ENCODE measurements at places on chromosomes 3 and 15.

DNA sequence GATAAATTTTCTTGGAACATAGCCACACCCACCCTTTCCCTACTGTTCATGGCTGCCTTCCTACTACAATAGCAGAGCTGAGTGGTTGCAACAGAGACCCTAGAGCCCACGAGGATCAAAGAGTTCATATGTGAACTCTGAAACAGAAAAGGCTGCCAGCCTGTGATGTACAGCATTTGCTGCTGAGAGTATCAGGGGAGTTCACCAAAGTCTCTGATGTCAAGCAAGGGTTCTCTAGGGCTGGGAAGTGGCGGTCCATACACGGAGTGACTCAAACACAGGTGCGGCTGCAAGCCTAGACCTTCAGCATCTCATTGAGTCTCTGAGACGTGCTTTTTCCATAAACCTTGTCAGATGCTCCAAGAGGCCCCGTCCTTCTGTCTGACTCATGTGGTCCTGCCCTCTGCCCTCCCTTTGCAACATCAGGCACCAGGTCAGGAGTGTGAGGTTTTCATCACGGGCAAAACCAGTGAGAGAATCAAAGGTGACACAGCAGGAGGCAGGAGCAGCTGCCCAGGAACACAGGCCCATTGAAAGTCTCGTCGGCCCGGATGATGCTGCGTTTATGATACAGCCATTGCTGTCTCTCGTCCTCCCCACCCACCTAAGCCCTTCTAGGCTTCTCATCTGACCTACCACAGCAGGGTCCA is 42.9 kb downstream of the PCSK6 start:
- no peak for DNase-seq

DNA sequence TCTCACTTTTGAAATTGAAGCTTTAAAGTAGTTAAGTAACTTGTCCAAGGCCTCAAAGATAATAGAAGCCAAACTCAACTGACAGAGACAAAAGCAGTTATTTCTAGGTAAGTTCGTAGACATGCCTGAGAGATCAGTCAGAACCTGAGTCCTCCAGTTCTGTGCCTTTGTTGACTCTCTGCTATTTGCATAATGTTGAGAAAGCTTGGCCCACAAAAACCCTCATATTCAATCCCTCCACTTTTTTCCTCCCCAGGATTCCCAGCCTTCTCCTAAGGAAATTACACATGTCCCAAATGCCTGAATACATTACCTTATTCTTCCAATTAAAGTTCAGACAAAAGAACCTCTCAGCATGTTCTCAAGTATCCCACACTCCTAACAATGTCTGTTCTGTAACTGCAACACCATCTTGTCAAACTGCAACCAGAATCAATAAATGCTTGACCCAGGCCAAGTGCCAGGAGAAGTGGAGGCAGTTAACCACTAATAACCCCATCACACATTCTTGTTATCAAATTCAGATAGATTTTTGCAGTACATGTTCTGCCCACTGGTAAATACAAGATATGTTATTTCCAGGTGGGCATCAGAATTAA is 217.8 kb downstream of the LRRC3B start:
- DNase-seq: no peak

DNA sequence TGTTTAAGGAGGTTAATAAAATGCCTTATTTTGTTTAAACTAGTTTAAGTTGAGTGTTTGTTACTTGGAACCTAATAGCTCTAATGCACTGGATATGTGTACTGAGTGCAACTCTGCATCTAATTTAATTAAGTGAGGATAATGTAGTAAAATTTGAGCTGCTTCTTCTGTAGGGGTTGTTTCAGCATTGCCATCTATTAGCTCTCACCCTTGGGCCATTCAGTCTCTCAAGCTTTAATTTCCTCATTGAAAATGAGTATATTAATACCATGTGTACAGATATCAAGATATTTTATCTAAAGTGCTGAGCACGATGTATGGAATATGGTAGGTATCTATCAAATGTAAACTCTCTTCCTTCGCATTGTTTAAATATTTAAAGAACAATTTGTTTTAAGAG is 375.7 kb upstream of the LRRC3B start:
- DNase-seq: no peak

DNA sequence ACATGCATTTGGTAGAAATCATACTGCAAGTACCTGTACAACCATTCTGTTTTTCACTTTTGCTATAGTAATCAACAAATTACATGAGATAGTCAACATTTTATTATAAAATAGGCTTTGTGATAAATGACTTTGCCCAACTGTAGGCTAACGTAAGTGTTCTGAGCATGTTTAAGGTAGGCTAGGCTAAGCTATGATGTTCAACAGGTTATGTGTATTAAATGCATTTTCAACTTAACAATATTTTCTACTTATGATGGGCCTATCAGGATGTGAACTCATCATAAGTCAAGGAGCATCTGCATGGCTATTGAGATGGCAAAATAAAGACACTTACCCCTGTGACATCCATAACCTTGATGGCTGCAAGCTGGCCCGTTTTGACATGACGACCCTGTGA is 201.3 kb upstream of the SLC2A2 start:
- no peak for DNase-seq

Data from breast epithelium (tissue), 4 donors.